ENCODE measurements at places on chromosomes 2 and 18. TPM values are rescaled to one million over a fixed set of nuclear protein-coding genes. Genes with fewer than 3 reads are reported as not detected.

- no peak overlapping the region for H3K4me3 ChIP-seq
- H3K36me3 ChIP-seq: no peaks in the 10 kb centered on the region
- no peak for DNase-seq
- H3K27ac ChIP-seq: no peak overlapping the region
Measured at GRCh38 chr2:96928277-96928781, 58.1 kb downstream of the FAM178B start.

GRCh38 chr2:59706729-59707128 lies 846.7 kb downstream of the BCL11A start:
- DNase-seq: no peak
- no peaks in the 10 kb centered on the region for H3K36me3 ChIP-seq
- no peak overlapping the region for H3K27ac ChIP-seq
- H3K4me1 ChIP-seq: no peaks in the 10 kb centered on the region
- no peaks in the 10 kb centered on the region for H3K27me3 ChIP-seq

DNA sequence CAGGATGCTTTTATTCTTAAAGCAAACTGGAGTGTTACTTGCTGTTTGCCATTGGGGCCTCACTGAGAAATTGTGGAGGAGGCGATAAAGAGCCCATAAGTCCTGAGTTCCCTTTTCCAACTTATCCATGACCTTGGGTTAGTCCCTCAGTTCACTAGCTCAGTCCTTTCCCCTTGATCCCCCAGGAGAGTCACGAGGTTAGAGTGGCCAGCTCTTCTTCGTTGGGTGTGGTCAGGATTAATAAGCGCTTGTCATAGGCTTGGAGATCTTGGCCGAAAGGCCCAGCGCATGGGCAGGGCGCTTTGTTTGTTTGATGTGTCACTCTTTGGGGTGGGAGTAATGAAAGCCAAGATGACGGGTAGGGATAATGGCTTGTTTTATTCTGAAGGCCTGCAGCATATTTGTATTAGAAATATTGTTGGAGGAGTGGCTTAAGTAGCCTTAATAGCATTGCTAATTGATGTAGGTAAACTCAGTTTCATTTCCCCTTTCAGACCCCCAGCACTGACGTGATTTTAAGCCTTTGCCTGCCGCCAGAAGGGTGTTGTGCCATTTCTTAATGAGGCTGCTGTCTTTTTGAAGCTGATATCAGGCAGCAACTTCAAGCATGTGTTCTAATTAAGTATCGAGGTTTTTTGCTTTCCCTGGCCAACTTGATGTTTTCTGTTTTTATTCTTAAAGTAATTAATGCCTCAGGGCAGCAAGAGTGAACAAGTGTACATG lies 15.7 kb downstream of the GRHL1 start:
- H3K27ac ChIP-seq: no peak overlapping the region
- no peaks in the 10 kb centered on the region for H3K27me3 ChIP-seq
- peaks cover 21% of the 10 kb centered on the region for H3K4me1 ChIP-seq
- no peak overlapping the region for H3K4me3 ChIP-seq
- DNase-seq: no peak

Gene EML6
- total RNA-seq: 0.16 TPM
